ENCODE measurements at places on chromosomes 2 and 18.

DNA sequence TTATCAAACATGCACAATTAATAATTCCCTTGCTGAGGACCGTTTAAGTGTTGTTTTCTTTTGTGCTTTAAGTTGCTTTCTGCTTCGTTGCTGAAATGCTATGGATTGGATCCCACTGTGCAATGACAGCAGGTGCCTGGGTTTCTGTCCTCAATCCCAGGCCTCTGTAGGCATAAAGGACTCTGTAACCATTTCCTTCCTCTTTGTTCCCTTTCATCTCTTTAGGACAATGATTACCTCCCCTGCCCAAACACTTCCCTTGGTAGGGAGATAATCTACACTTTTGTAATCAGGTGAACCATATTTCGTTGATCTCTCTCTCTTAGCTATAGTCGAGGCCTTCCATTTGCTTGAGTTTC lies 58.6 kb upstream of the LYPD6B start:
- peak; percentile 38 for DNase-seq

GRCh38 chr2:70121627-70122372 lies 34.5 kb downstream of the PCBP1 start:
- no peak for DNase-seq

DNA sequence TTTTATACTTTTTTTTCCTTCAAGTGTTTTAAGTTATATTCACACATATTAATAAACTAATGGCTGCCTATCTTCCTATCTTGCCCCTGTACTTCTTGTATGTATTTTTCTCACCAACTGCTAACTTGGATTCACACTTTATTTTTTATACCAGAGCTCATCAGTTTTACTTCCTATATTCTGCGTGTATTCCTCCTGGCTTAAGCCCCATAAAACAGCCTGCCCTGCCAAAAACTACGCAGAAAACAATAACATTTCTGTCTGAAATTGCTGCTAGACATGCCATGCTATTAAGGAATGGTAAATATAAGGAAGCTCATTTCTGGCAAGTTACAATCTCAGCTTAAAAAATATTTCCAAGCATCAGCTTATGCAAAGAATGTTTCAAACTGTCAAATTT lies 172.3 kb downstream of the UBE2E3 start:
- no peak for DNase-seq

GRCh38 chr2:231015478-231015877 lies 19.6 kb downstream of the SPATA3 start:
- no peak for DNase-seq

DNA sequence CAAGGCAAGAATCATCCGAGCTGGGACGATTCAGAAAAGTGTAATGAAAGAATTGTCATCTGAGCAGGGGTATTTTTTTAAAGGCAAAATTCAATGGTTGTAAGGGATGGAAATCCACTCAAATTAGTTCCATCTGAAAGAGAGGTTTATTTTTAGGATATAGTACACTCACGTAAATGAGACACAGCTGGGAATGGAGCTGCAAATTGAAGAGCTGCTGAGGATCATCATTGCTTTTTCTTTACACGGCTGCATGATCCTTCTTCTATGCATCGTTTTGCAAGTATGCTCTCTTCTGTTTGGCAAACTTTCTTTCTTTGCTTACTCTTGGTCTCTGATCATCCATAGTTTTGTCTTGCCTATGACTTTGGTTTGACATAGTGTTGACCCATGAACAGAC lies 27.4 kb upstream of the CUL3 start:
- DNase-seq = no peak

GRCh38 chr2:124778076-124778475 lies 753.0 kb downstream of the CNTNAP5 start:
- no peak for DNase-seq

DNA sequence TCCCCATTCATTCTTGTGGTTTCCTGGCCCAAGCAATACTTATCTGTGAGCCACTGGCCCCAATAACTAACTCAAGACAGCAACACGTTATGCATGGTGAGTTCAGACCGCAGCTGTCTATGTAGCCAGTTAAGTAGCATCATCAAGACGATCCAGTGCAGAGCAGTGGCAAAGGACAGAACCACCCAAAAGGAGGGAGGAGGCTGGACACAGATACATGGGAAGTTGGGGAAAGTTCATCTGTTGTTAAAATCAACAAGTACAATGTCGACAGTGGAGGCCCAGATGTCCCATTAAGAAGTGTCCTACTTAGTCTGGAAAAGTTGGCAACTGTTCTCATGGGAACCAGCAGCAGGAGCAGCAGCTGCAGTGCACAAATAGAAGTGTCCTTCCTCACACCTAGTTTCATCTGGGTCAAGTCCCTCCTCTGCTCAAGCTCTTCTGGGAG lies 106.9 kb upstream of the THOC1 start:
- no peak for DNase-seq

DNA sequence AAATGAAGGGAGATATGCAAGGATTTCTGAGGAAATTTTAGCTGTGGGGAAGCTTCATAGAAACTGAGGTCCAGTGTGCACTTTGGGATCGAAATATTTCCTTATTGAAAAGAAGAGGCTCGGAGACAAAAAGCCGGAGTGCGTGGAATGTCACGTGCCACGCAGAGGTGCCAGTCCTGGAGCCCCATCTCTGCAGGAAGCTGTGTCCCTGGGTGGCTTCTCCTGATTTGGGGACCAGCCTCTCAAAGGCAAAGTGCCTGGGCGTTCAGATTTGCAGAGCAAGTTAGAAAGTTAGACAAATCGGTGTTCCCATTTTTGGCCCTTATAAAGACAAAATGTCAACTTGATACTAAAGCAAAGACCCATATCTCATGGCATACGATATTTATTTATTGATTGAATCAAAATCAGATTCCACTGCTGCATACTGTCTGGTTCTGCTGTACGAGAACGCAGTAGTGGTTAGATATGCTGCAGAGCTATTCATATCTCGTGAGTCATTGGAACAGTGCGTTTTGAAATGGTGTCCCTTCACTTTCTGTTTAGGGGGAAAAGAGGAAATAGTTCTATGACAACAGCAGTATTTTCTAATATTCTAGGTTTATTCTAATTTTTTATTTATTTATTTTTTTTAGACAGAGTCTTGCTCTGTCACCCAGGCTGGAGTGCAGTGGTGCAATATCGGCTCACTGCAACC lies 9.1 kb upstream of the ATG16L1 start:
- no peak for DNase-seq

DNA sequence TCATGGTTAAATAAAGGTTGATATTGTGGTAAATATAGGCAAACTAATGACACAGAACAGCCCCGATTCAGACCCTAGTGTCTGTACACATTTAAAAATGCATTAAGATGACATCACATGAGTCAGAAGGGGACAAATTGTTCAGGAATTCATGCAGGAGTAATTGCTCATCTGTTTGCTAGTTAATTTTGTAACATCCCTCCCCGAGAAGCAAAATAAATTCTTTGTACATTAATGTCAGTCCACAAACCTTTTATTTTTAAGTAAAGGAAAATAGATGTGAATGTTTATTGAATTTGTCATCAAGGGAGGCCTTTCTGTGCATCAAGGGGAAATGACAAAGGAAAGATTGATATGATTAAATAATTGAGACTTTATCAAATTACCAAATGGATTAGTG lies 69.9 kb downstream of the SH3BP4 start:
- DNase-seq = no peak

DNA sequence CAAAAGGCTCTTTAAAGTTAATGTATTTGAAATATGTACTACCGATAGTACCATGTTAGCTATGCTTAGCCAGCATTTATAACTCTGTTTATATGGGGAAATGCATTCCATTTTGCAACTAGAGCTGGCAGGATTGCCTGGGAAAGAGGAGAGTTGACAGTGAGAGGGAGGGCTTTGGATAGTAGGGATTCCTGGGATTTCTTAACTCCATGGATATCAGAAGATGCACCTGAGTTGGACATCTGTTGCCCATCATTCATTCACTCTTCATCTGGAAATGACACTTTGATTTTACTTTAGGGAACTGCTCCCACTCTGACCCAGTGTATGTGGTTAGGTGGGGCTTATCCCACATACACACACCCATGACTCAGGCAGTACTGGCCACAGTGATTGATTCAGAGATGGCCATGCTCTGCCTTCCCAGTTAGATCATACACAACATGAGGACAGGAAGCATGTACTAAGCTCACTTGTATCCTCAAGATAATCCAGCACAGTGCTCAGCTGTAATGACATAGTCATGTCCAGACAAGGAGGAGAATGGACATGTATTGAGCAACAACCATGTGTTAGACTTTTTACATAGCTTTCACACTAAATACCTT lies 248.8 kb downstream of the MREG start:
- DNase-seq = no peak

DNA sequence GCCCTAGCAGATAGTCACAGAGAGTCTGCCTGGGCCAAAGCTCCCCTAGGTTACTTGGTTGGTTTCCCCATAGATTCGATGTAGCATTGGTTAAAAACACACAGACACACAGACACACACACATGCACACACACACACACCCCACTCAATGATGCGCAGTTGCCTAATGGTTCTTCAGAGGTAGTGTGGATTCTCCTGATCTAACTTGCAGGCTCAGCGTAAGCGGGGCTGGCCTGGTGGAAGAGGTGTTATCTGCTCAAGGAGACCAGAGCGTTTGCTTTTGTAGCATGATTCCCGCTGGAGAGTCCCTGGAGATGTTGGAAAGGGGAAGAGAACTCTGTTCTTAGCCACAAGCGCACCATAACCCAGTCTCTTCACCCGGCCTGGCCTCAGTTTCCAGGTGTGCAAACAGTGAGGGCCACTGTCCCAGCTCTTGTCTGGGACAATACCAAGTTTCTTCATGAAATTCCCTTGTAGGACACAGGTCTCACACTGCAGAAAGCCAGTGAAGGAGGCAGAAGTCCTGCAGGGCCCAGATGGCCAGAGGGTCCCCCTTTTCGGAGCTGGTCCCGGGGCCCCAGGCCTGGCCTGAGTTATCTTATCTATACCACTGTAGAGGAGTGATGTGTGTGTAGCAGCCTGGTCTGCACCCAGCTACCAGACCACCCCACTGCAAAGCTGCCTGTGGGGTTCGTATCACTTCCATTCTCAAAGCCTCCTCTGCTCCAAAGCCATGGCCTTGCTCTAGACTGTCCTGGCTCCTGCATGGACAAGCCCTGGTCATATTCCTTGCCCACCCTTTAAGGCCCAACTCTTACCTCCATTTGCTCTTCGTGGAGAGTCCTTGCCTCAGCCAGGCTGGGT lies 3.7 kb downstream of the ACKR3 start:
- no peak for DNase-seq

DNA sequence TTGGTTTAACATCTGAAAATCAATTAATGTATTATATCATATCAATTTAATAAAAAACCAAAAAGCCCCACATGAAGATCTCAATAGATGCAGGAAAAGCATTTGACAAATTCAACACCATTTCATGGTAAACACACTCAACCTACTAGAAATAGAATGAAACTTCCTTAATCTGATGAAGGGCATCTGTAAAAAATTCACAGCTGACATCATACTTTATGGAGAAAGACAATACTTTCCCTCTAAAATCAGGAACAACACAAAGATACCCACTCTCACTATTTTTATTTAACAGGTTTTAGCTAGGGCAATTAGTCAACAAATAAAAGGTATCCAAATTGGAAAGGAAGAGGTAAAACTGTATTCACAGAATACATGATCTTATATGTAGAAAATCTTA lies 303.0 kb upstream of the ZEB2 start:
- no peak for DNase-seq

- no peak for DNase-seq
These were observed 511.4 kb upstream of the MYT1L start for GRCh38 chr2:2842466-2842865.

- DNase-seq = no peak
These were observed 6.3 kb downstream of the ALPG start for GRCh38 chr2:232412986-232413385.

- DNase-seq = no peak
These were observed 176.1 kb downstream of the SH3BP4 start for GRCh38 chr2:235127931-235128330.

DNA sequence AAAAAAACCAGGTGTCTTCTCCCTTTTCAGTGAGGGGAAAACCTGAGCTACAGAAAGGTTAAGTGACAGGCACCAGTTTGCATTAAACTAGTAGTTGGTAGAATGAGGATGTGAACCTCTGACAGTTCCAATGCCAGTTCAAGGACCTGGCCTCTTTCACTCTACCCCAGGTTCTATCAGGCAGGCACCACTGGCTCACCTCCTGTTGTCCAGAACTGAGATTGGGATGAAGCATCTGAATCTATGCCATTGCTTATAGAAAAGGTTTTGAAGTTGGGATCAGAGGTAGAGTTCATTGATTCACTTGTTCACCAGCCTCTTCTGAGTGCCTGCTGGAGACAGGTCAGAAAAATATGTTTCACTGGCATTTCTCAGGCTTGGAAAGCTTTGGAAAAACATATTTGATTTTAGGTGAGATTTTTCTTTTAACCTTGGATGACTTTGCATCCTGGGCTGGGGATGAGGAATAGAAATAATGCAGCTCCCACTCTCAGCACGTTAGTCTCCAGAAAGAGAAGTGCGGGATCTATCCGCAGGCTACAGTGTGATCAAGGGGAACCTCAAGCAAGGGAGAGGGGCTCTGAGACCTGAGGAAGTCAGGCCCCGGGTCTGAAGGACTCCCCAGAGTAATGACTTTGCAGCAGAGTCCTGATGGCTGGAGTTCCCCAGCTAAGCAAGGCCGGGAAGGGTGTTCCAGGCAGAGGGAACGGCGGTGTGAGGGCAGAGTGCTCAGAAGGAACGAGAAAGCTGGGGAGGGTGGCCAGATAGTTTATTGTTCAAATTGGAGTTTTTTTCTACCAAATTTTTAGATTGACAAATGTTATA lies 250.3 kb downstream of the MYCN start:
- no peak for DNase-seq

GRCh38 chr18:39487932-39488331 lies 1922.3 kb upstream of the CELF4 start:
- no peak for DNase-seq

- no peak for DNase-seq
These were observed 59.7 kb downstream of the SMAD4 start for GRCh38 chr18:51089691-51090090.

- no peak for DNase-seq
These were observed 167.7 kb upstream of the SLC14A2 start for GRCh38 chr18:45447355-45448265.

DNA sequence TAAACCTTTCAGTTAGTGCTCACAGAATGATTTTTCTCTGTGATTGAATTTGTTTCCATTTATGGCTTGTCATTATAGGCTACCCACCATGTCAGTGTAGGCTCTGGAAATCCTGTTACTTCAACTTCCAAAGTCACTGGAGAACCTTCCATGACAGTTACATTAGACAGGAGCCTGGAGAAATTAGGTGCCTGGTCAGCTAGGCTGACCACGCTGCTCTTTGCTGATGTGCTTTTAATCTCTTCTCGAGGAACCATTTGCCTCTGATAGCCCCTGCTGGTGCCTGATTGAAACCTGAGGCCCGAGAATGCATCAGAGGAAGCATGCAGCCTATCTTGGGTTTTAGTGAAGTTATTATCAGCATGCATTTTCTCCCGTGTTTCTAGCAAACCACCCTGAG lies 29.6 kb upstream of the TTN start:
- DNase-seq = no peak

GRCh38 chr2:179513181-179513580 lies 248.5 kb upstream of the SESTD1 start:
- DNase-seq = no peak
